ENCODE measurements at places on chromosomes 11 and 22. TPM values are rescaled to one million over a fixed set of nuclear protein-coding genes. Genes with fewer than 3 reads are reported as not detected.

Gene ROM1
- total RNA-seq = 10.4 TPM

Gene HIRA
- total RNA-seq = 16.6 TPM

Gene BBOX1
- not detected for total RNA-seq

Gene MS4A6A
- total RNA-seq = not detected

Gene ABCC8
- not detected for total RNA-seq

Gene OR2AG2
- 0.16 TPM for total RNA-seq

Gene CCDC116
- 0.26 TPM for total RNA-seq

Gene OR2AT4
- total RNA-seq = not detected

Gene CRYBB1
- total RNA-seq = not detected

Gene UPK3A
- total RNA-seq = not detected

Gene ZNF70
- total RNA-seq = 2.0 TPM

Gene RHOD
- total RNA-seq = 11.6 TPM
